Lung (tissue), 17 donors: ENCODE measurements at places on chromosomes 7 and 10. TPM values are rescaled to one million over a fixed set of nuclear protein-coding genes. Genes with fewer than 3 reads are reported as not detected.

Gene GLRX3
- polyA plus RNA-seq, result 63.8 TPM

Gene CFAP70
- polyA plus RNA-seq, result 6.0 TPM

Gene OPALIN
- not detected for polyA plus RNA-seq

Gene ANK3
- polyA plus RNA-seq, result 10.4 TPM

Gene CPED1
- polyA plus RNA-seq, result 2.2 TPM

Gene UTF1
- not detected for polyA plus RNA-seq

Gene CFTR
- 8.2 TPM for polyA plus RNA-seq

Gene SPDYE9
- polyA plus RNA-seq, result not detected

Gene UNCX
- polyA plus RNA-seq, result not detected

Gene DNAJB9
- 31.3 TPM for polyA plus RNA-seq

Gene MYOZ1
- polyA plus RNA-seq, result 0.98 TPM

Gene RBM20
- polyA plus RNA-seq, result 0.31 TPM

DNA sequence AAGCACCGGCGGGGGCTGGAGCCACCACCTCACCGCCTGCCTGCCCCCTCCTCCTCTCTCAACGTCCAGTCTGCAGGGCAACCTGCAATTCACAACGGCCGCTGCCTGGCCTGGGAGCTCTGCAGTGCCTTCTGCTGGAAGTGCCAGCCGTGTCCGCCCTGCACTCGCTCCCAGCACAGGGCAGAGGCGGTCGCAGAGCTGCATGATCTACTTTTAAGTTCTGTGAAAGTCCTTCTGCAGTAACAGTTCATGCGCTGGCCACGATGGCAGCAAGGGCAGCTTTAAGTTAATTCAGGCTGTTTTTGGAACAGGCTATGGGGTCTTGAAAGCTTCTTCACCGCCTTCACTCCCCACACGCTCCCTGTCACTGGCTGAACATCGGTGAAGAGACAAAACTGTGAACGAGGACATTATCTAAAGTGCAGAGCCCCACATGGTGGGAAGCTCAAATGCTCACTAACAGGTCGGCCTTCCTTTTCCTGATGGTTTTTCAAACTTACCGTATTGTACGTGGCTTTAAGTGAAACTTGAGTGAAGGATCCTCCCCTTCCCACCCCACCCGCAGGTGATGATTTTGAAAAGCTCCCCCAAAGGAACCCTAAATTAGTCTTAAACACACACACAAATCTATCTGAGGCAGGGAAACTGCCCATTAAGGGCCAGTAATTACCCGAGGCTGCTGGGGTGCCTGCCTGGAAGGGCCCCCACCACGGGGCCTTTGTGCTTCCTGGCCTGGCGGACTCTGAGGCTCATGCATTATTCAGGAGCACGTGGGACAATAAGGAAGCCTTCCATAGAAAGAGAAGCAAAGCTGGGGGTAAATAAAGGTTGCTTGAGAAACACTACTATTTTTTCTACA lies 504.3 kb downstream of the DNAJB6 start:
- no peak for DNase-seq

GRCh38 chr7:84060760-84061261 lies 133.8 kb downstream of the SEMA3A start:
- DNase-seq, result no peak

- DNase-seq, result no peak
Measured at GRCh38 chr7:112866424-112866823, 76.2 kb upstream of the TMEM168 start.

GRCh38 chr7:94366832-94367231 lies 27.9 kb upstream of the COL1A2 start:
- DNase-seq, result no peak

- no peak for DNase-seq
Measured at GRCh38 chr7:124480036-124480820, 285.4 kb downstream of the GPR37 start.

DNA sequence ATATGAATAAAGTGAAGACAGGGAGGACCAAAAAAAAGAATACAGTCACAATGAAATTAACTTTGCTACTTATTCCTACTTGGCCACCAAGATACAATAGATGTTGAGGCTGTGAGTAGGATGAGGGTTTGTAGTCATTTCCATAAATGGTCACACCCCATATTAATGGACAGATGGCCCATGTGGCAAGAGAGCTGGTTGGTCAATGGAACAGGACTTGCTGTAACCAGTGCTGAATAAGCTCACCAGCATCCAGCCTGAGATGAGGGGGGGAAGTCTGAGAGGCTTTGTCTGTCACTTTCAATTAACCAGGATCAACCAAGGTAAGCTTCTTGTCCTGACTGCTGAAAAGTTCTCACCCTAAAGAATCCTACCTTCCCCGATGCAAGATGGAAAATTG lies 130.4 kb upstream of the KCNMA1 start:
- no peak for DNase-seq

DNA sequence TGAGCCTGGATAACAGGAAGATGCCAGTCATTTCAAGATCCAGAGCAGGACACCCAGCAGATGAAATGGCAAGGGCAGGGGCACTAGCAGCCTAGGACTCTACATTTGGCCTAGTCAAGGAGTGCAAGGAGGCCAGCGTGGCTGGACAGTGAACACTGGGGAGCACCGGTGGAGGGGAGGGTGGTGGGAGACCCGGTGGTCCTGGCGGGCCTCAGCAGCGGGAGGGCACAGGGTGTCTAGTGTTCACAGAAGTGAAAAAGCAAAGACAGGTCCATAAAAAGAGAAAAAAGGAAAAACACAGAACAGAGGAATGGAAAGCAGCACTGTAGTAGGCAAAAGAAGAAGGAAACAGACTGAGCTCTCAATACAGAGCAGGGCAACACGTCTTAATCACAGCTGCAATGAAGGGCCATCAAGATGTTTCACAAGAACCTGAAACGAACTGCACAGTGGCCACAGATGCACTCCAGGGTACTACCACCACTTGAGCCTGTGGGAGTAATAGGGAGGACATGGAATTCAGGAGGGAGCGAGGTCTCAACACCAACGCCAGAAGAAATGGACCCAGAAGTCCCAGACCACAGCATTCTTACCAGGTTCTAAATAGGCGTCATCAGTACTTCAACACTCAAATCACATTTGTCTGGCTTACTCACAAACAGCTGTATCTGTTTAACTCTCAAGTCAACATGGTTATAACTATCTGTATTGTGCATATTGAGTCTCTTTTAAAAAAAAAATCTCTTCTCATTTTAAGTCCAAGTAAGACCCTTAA lies 573.7 kb downstream of the PARD3 start:
- no peak for DNase-seq

- DNase-seq, result no peak
Measured at GRCh38 chr10:99393683-99394082, 36.7 kb downstream of the GOT1 start.

GRCh38 chr7:35386082-35386815 lies 132.3 kb upstream of the TBX20 start:
- no peak for DNase-seq

- no peak for DNase-seq
Measured at GRCh38 chr10:72276421-72277339, 3.0 kb downstream of the DDIT4 start.

DNA sequence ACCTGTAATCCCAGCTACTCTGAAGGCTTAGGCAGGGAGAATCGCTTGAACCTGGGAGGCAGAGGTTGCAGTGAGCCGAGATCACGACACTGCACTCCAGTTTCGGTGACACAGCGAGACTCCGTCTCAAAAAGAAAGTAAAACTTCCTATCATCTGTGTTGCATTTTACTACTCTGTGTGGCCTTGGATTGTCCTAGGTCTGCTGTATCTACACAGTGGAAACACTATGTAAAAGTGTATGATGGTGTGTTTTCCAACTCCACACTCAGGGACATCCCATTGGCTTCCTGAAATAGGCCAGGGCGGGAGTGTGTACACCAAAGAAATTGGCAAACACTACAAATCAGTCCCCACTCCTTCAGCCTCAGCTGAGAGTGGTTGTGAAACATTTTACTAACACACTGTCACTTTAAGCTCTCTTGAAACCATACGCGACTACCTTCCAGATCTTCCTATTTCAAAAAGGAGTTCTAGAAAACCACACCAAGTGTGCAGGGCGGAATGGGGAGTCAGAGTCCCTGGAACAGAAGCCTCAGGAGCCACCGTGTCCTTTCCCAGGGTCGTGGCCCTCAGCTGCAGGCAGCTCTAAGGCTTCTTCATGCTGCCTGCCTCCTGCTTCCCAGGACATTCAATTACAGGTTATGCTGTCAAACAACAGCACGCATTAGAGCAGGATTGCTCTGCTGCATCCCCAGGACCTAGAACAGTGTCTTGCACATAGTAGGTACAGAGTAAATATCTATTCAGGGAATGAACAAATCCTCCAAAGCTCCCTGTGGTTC lies 275.4 kb downstream of the PARD3 start:
- peak; percentile 60 for DNase-seq

GRCh38 chr10:42989481-42989921 lies 87.4 kb upstream of the RET start:
- DNase-seq, result no peak

DNA sequence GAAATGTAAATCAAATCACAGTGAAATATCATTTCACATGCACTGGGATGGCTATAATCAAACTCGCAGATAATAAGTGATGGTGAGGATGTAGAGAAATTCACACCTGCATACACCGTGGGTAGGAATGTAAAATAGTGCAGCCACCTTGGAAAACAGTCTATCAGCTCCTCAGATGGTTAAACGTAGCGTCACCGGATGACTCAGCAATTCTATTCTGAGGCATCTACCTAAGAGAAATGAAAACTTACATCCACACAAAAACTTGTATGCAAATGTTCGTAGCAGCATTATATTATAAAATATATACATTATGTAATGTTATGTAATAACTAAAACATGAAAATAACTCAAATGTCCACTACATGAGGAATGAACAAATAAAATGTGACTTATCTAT lies 38.9 kb downstream of the SH3PXD2A start:
- no peak for DNase-seq

DNA sequence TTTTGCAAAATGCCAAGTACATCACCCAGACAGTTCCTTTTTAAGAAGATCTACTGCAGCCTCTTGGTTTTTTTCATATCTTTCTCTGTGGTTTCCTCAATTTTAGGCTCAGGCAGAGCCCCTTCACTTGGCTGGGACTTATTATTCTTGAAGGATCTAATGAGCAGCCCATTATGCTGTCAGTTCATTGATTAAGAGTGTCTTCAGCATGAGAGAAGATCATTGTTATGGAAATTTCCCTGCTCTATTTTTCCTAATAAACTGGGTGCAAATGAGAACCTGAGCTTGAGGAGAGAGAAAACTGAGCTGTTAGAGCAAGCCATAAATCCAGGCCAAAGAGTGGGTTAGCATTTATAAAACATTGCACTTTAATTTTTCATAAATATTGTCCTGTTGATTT lies 146.5 kb downstream of the SEC23IP start:
- no peak for DNase-seq

- peak; percentile 97 for DNase-seq
Measured at GRCh38 chr10:92290837-92291615, at the start of the genes CPEB3 and MARCHF5. Gene CPEB3, minus strand, starts transcription at chr10:92291078. Its CDS starts 50,728 bp downstream, at chr10:92240350. Gene MARCHF5, plus strand, starts transcription at chr10:92291167. Its CDS starts 328 bp downstream, at chr10:92291495.

DNA sequence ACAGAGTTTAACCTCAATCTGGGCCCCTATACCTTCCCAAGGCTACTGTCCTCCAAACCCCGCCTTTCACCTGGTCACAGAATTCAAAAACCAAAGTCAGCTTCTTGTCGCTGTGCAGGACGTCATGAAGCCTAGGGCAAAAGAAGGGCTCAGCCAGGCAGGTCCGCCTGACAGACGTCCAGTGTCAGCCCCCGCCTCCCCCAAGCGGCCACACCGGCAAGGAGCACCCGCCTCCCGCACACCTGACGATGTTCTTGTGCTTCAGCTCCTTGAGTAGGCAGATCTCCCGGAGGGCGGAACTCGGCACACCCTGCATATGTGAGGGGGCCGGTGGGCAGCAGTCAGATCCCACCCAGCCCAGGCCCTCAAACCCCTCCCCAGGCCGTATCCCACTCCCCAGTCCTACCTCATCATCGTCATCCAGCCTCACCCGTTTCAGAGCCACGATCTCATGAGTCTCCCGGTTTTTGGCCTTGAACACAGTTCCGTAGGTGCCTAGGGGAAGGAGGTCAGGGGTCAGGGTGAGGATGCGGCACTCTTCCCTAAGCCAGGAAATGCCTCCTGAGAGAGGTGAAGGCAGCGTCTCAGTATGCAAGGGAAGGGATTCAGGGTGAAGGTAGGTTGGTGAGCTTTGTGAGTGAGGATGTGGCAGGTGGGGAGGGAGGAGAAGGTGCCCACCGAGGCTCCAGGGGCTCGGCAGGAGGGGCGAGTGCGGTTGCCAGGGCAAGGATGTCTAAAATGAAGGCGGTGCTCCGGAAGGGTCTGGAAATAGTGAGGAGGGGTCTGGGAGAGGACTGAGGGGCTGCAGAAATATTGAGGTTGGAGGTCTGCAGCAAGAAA lies 811 bp downstream of the CDK5 start:
- DNase-seq, result no peak

- DNase-seq, result no peak
Measured at GRCh38 chr10:119677126-119677525, 25.9 kb downstream of the BAG3 start.

DNA sequence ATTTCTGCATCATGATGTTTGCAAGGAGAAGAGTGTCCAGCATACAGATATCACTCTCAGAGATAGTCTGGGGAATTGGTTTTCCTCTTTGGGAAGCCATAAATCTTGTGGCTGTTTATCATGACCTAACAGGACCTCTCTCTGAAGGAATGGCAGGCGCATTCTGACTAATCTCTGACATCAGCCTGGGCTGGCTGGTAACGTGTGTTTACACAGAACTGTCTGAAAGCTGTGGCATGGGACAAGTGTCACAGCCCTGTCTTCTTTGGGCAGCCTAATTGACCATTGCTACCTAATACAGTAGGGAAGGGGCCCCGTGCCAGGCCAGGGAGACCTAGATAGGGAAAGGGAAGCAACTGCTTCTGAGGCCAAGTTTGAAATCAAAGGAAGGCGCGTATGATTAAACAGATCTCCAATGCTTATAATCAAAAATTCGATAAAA lies 73.9 kb upstream of the CABCOCO1 start:
- DNase-seq, result no peak

GRCh38 chr7:82430500-82431465 lies 12.8 kb downstream of the CACNA2D1 start:
- DNase-seq, result no peak

GRCh38 chr7:123996327-123996625 lies 36.6 kb downstream of the TMEM229A start:
- no peak for DNase-seq

DNA sequence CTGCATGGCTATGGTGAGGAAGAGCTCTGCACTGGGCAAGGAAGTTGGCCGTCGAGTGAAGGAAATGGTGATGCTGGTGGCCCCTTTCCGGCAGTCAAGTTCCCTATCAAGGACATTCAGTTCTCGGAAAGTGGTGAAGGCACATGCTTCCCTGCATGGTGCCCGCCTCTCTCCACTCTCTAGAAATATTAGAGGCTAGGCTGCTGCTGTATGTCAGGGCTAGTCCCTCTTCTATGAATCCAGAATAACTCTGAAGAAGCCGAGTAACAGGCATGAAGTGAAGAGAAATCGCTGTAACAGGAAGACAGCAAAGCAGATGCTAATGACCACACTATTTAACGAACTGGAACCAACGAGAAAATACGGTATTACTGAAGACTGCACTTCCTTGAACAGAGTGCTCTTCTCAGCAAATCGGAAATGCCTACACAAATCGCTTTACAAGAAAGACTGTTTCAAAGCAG lies 5.4 kb downstream of the IDI1 start:
- peak; percentile 5 for DNase-seq

GRCh38 chr10:76509446-76509845 lies 1078.0 kb downstream of the LRMDA start:
- no peak for DNase-seq

- DNase-seq, result no peak
Measured at GRCh38 chr7:140518370-140519006, 39.2 kb upstream of the MKRN1 start.

- no peak for DNase-seq
Measured at GRCh38 chr7:127799535-127800305, 147.7 kb downstream of the SND1 start.
